Sigmoid colon (tissue), 7 donors: ENCODE measurements at places on chromosomes 5 and 9. TPM values are rescaled to one million over a fixed set of nuclear protein-coding genes. Genes with fewer than 3 reads are reported as not detected.
A peak's percentile ranks its signal among the peaks of the same experiment; 100 is the strongest.

IGIP gene
- 6.0 TPM for polyA plus RNA-seq

GRCh38 chr5:96601200-96601599 lies 61.0 kb upstream of the CAST start:
- no peak for DNase-seq

- peak; percentile 89 for DNase-seq
Observed at GRCh38 chr5:57298295-57298984, 124.6 kb downstream of the GPBP1 start.

DNA sequence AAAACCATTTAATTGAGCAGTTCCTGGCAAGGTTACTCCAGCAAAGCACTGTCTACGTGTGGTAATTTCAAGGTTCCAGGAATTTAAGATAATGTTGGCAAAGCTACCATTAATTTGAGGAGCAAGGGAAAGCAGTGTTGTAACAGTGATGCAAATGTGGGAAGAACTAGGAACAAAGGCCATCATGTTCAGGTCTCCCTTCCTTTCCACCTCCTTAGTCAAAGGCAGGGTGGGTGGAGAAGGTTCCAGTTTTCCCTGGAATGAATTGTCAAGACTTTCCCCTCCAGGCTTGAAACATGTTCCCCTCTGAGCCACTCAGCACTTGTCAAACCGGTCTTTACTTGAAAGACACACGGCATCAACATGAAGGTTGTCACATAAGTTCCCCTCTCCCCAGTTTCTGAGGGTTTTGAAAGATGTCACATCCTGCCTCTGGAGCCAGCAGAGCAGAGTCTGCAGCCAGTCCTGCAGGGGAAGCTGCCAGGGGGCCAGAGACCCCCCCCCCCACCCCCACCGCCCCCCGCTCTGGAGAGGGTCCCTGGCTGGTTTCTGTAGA lies 226.0 kb downstream of the GAS1 start:
- no peak for DNase-seq

- DNase-seq: no peak
Observed at GRCh38 chr9:106305428-106306133, 557.4 kb upstream of the ZNF462 start.

DNA sequence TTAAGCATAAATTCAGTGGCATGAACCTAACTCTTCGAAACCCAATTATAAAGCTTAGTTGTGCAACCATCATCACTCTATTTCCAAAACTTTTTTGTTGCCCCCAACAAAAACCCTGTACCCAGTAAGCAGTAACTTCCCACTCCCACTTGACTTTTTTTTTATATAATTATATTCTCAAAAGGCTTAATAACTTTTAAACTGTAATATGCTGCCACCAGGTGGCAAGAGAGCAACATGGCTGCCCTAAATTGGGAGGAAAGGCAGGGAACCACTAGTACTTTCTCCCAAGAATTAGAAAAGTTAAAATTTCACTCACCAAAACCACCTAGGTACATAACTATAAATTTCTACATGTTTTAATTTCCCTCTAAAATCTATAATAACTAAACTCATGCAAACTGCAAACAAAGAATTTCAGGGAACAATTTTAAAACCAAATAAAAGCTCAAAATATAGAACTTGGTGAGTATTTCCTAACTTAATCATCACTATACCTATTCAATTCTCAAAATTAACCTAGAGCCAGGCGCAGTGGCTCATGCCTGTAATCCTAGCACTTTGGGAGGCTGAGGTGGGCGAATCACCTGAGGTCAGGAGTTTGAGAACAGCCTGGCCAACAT lies 50.2 kb upstream of the RNF38 start:
- DNase-seq: no peak

GRCh38 chr9:81522716-81523551 lies 166.4 kb downstream of the TLE1 start:
- no peak for DNase-seq

GRCh38 chr5:124156415-124156996 lies 589.9 kb downstream of the ZNF608 start:
- DNase-seq: no peak

PHF24 gene
- 0.60 TPM for polyA plus RNA-seq

DNA sequence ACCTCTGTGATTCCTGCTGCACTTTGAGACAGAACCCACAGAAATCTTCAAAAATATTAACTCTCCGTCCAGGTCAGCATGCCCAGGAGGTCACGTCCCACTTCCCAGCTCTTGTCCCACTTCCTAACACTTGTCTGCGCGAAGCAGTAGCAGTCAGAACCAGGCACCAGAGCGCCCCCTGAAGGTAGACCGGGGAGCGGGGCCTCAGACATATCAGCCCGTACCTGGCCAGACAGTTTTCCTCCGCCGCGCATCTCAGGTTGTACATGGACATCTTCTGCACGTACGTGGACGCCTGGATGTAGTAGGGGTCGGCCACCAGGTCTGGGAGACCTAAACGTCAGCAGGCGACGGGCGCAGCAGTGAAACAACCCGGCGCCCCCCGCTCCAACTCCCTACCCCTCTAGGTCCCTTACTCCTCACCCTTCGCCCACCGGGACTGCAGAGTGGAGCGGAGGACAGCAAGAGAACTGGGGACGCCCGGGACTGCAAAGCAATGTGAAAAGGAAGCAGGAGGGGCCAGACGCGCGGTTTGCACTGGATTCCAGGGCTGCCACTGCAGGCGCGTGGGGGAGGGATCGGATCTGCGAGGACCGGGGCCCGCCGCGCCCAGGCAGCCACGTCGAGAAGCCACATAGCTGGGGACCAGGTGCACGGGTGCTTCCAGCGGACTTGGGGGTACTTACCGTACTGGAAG lies 1.2 kb downstream of the LOX start:
- DNase-seq: peak; percentile 90

- DNase-seq: no peak
Observed at GRCh38 chr5:80076131-80077050, 41.2 kb downstream of the THBS4 start.

ANKHD1 gene
- polyA plus RNA-seq: 65.3 TPM

- no peak for DNase-seq
Observed at GRCh38 chr5:141850244-141850768, 27.9 kb downstream of the PCDH1 start.

ISL1 gene
- 0.46 TPM for polyA plus RNA-seq

- DNase-seq: no peak
Observed at GRCh38 chr5:111984044-111984443, 227.1 kb upstream of the NREP start.

AIF1L gene
- polyA plus RNA-seq: 2.4 TPM

DBH gene
- not detected for polyA plus RNA-seq

ALDH1A1 gene
- 52.6 TPM for polyA plus RNA-seq

ARHGEF39 gene
- 9.0 TPM for polyA plus RNA-seq

GRCh38 chr5:16410338-16410737 lies 55.3 kb downstream of the ZNF622 start:
- DNase-seq: no peak

ARID3C gene
- 0.06 TPM for polyA plus RNA-seq

GRCh38 chr9:97039514-97039860 lies 545 bp upstream of the CTSV start:
- DNase-seq: no peak

NUTM2F gene
- not detected for polyA plus RNA-seq

GRCh38 chr5:157059093-157059539 lies at the start of gene HAVCR1:
Gene HAVCR1 (minus strand): TSS chr5:157059116. CDS start chr5:157057943, 1,173 bp downstream.
- DNase-seq: no peak

- DNase-seq: no peak
Observed at GRCh38 chr5:115842089-115842935, 577 bp downstream of the AP3S1 start.

GRCh38 chr9:115969096-115969495 lies 184.5 kb upstream of the PAPPA start:
- DNase-seq: no peak

GRCh38 chr5:168992687-168993086 lies 308.3 kb downstream of the SLIT3 start:
- DNase-seq: no peak

NFIB gene
- polyA plus RNA-seq: 12.5 TPM

DNA sequence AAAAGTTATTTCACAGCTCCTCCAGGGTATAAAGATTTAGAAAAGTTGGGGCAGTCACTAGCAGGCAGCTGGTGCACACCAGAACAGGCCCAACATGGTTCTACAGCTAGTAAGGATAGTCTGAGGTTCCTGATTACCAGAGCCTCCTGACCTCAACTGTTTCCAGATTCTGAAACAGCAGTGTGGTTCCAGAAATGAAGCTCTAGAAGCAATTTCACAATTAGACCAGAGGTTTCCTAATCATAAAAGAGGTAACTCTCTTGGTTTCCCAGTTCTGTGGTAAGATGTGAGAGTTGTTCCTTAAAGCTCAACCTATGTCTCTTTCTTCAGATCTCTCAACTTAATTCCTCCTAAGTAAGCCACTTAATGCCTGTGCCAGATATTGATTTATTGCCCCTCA lies 11.9 kb downstream of the AGTPBP1 start:
- no peak for DNase-seq

GRCh38 chr5:110625376-110625999 lies 101.0 kb downstream of the TMEM232 start:
- DNase-seq: no peak
